ENCODE measurements at places on chromosomes 3 and 15. TPM values are rescaled to one million over a fixed set of nuclear protein-coding genes. Genes with fewer than 3 reads are reported as not detected.

Gene GASK1A
- total RNA-seq, result not detected

Gene ZNF80
- total RNA-seq, result not detected

Gene C3orf52
- 4.8 TPM for total RNA-seq

Gene RPL32
- 1,065 TPM for total RNA-seq
